ENCODE measurements at places on chromosomes 7 and 10.
A peak's percentile ranks its signal among the peaks of the same experiment; 100 is the strongest.

DNA sequence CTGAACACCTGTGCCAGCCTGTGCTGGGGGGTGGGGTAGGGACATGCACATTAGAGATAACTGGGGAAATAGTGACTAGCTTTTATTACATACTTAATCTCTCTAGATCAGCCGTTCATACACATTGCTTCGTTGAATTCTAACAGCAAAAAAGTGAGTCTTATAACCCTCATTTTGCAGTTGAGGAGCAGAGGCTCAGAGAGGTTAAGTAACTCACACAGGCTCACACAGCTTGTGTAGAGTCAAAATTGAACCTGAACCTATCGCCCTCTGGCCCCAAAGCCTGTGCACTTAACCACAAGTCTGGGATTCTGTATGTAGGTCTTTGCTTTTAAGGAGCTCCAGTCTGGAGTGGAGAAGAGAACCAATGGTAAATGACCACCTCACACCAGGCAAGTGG, 59.9 kb downstream of the CDH23 start:
- DNase-seq: no peak

- DNase-seq: no peak
These were observed 247.2 kb upstream of the CTBP2 start for GRCh38 chr10:125407557-125407956.

GRCh38 chr10:51073453-51074237, 642 bp upstream of the PRKG1 start:
- DNase-seq: no peak

DNA sequence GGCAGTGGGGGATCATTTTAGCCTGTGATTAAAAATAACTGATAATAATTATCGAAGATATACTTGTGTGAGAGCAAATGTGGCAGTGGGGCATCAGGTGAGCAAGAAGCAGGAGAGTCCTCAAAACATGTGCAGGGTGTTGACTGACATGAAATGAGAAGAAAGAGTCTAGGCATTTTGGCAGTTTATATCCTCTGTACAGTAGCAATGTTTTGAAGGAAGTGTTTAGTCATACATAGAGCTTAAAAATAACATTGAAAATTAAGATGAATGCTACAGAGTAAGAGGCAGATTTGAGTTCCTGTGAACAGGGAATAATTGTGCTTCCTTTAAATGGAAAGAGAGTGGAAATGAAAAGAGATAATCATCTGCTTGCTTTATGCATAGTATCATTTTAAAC, 47.4 kb downstream of the VPS50 start:
- DNase-seq: no peak

DNA sequence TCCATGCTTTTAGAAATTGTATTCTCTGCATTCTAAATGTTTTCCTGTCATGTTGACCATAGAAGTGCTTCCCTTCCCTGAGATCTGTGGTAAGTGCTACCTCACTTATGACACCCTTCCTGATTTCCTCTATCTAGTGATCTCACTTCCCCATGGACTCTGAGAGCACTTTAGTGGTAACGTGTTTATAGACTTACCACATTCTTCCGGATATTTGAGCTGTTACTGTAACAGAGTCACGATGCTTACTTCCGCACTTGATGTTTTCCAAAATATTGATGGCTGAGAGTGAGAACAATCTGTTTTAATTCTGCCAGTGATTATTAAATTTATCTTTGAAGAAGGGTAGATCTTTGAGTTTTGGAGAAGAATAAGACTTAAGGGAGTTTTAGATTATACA, 60.1 kb upstream of the NAMPT start:
- peak; percentile 82 for DNase-seq

DNA sequence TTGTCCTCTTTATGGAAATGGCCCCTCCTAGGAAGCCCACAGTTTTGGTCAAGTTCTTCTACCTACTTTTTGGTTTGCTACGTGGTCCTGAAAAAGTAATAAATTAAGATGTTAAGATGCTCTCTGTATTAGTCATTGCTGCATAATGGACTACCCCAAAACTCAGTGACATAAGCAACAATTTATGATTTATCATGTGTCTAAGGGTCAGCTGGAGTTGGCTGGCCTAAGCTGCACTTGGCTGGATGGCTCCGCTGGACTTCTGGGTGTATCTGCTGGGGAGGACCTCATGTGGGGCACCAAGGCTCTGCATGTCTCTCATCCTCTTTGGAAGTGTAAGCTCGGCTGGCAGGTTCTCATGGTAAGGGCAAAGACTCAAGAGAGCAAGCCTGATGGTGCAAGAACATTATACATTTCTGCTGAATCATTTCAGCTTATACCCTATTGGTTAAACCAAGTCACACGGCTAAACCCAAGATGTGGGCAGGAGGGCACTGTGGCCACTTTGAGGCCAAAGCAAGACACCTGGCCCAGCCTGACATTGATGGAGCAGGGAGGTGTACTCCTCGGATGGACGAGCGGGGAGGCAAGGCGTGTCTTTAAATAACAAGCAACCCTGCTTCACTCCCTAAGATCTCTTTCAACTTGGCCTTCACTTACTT, 47.7 kb downstream of the TBXAS1 start:
- DNase-seq: no peak

DNA sequence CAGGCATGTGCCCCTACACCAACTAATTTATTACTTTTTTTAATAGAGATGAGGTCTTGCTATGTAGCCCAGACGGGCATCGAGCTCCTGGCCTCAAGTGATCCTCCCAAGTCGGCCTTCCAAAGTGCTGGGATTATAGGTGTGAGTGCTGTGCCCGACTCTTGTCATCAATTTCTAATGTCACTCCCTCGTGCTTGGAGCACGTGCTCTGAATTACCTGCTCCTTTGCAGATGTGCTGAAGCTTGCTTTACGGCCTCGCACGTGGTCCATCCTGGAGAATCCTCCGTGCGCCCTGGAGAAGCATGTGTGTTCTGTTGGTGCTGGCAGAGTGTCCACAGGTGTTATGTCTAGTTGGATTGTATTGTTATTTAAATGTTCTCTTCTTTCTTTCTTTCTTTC, 11.8 kb upstream of the UBE3C start:
- no peak for DNase-seq

DNA sequence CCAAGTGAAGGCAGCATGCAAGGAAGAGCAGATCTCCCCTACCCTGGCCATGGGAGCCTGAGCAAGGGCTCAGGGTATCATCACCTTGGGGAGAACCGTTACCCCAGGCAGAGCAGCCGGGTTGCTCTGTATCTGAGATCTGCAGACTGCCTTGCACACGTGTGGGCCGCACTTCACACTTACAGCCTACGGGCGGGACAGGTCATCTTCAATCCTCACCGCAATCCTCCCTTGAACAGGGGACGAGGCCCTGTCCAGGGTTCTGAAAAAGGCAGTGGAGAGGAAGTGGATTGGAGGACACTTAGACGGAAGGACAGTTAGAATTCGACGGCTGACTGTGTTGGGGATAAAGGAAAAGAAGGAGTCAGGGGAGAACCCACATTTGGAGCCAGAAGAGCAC, 51.4 kb downstream of the NPS start:
- no peak for DNase-seq

DNA sequence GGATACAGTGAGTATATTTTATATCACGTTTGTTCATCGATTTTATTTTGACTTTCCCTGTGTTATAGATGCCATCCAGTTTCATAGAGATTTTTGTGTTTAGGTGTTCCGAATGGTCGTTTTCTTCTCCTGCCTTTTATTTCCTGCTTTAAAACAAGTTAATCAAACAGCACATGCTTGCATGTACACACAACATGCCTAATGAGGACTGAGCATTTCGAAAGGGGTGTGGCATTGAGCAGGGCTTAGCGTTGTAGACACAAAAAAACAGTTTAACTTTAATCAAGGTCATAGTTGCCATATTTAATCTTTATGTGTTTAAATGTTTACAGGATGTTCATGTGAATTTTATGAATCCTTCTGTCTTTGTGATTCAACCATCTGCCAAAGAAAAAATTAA, 430.5 kb upstream of the GALNT17 start:
- DNase-seq: no peak

- DNase-seq: no peak
These were observed 71.0 kb upstream of the NKX6-2 start for GRCh38 chr10:132856869-132857524.

DNA sequence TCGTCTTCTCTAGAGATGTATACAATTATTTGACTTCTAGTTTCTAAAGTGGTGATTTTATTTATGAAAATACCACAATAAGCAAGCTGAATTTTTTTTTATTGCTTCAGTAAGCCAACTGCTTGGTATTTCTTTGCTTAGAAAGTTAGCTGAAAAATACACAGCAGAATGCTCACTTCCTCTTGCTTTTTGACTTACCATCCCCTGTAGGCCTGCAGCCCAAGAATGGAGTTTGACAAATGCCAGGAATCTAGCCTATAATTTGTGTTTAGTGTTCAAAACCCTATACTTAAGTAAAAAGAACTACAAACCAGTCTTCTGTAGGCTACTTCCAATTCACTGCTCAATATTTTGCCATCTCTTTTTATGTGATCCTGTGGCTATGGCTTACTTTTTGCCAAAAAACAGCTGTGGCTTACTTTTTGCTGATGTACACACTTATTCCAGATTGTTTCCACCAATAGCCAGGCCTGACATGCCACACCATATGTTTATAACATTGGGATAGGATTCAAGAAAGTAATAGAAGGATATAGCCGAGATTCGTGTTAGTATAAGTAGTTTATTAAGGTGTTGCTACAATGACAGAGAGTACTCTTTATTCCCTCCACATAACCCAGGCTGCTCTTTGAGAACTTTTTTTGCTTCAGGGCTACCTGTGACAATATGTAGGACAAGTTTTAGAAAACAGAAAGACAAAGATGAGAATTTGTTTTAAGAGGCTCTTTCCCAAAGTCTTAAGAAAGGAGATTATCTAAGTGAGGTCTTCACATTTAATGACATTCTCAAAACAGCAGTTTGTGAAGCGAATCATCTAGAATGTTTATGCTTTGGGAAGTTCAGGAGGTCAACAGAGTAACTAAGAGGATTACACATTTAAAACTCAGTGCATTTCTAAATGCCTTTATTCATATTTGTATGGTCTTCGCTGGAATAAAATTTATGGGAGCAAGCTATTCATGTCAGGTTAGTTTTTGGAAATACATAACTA, 263.9 kb upstream of the FZD1 start:
- DNase-seq: no peak

DNA sequence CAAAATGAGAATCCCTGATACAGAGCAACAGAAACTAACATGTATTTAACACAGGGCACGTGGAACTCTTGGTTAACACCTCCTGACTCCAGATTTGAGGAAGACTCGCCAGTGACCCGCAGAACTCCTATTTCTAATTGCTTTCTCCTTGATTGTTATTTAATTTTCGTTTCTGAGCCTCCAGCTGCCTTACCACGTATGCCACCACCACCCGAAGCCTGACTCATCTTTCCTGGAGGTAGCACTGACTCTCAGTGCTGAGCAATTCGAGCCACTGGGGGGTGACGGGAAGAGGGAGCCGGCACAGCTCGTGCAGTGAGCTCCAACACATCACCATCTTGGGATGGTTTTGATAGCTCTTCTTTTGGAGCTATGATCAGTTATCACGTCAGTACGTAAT, 273.9 kb upstream of the MGMT start:
- no peak for DNase-seq

- DNase-seq: no peak
These were observed 83.0 kb downstream of the COL13A1 start for GRCh38 chr10:69884686-69885085.

DNA sequence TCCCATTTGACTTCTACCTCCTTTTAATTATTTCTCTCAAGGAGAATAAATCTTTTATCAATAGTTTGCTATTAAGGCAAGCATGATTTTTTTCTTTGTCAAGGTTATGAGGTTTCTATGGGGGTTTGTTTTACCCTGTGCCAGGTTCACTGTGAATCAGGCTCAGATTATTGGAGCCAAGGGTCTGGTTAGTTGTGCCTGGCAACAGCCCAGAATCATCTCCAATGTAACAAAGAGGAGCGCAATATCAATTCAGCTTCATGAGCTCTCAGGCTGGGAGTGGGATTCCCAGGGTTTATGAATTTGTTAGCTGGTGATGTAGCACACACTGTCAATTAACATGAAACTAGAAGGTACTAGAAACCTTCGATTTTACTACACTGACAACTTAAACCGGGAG, 73.2 kb downstream of the AASS start:
- no peak for DNase-seq

DNA sequence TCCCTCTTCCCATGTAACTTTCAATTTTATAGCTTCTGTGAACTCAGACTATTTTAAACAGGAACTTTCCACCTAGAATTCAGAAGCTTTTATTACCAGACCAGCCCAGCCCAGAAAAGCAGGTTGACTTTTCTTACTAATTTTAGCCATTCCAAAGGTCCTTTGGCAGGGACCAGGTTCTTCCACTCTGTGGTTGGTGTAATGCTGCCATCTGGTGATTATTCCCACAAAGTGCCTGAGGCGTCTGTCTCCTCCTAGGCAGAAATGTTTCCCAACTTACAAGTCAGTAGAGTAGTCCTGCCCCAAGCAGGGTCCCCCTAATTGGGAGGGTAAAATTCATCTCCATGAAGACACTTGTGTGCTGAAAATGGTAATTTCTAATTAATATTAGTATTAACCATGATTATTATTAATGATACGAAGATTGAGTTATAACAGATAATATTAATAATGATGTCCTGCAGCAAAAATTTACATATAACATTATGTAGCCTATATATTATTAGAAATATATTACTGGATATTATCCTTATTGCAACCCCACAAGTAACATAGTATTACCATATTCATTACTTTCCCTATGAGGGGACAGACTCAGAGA, 53.0 kb upstream of the PPP1R17 start:
- no peak for DNase-seq

DNA sequence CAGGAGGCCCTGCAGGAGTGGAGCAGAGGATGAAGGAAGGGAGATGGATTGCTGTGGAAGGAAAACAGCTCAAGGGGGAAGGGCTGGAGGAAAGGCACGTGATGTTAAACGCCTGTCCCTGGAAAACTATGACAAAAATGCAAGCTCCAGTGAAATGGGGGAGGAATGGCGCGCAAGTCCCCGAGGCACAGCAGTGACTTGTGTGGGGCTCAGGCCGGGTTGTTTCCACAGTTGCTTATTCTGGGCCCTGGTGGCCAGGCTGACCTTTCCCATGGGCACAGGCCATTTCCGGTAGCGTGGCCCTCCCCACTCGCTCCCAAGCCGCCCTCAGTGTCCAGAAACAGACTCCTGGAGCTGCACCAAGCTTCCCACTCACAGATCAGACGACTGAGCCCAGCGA, 68.1 kb upstream of the PDGFA start:
- no peak for DNase-seq

DNA sequence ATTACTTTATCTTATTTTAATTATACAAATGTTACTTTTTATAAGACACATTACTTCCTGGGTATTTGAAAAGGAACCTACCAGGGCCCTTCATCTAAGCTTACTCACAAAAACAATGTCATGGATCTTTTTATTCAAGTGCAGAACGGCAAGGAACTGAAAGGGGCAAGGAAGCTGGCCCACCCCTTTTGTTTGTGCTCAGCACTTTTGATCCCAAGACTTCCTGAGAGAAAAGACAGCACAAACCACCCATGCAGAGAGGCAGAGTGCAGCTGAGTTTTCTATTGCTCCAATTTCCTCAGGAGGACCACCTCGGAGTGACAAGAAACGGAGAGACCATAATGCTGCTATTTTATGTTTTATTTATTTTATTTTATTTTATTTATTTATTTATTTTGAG, 232.0 kb upstream of the NRP1 start:
- DNase-seq: no peak

- no peak for DNase-seq
These were observed 76.4 kb downstream of the LYZL2 start for GRCh38 chr10:30553018-30553625.
